ENCODE measurements at places on chromosomes 16 and 17. TPM values are rescaled to one million over a fixed set of nuclear protein-coding genes. Genes with fewer than 3 reads are reported as not detected.

Gene CD300A
- not detected for total RNA-seq

Gene PALB2
- total RNA-seq: 37.7 TPM

Gene FOXF1
- not detected for total RNA-seq

Gene ERBB2
- total RNA-seq: 217 TPM

DNA sequence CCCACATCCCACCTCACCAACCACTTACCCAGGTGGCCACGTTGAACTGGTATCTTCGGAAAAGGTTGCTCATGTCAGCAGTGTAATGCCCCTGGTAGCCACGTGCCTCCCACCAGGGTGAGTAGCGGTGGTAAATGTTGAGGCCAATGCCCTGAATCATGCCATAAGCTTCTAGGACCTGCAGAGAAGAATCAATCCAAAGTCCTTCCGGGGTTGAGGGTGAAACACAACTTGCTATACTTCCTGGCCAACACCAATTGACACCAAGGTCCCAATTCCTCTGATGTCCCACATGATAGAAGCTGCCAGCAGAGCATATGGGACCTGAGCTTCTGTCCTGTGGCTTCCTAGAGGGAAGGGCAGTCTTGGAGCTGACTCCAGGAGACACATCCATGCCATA is 11.3 kb upstream of the CNOT1 start:
- no peak overlapping the region for H3K4me3 ChIP-seq
- no peaks in the 10 kb centered on the region for H3K27me3 ChIP-seq
- no peaks in the 10 kb centered on the region for H3K36me3 ChIP-seq
- no peak overlapping the region for H3K27ac ChIP-seq
- no peak for DNase-seq

DNA sequence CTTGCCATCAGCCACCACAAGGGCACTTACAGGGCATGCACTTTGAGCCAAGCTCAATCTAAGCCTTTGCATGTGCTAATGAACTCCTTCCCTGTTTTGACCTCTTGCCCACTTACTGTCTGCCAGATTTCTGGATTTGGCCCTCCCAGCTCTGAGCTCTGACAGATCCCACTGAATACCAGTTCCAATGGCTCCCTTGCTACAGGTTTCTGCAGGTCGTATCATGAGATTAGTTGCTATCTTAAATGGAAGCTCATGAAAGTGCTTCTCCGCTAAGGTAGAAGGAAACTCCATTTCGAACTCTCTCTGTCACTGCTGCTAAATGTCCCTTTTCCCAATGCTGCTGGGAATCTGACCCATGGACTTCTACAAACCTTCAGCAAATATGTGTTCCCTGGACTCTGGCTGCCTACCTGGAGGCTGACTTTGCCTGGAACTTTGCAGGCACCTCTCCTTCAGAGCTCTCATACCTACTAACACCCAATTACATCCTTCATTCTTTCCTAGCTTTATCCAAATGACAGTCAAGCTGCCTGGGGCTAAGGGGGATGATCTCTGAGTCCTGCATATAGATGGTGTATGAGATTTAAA is 23.5 kb upstream of the TOB1 start:
- DNase-seq: no peak
- no peaks in the 10 kb centered on the region for H3K27me3 ChIP-seq
- no peak overlapping the region for H3K4me3 ChIP-seq
- no peaks in the 10 kb centered on the region for H3K36me3 ChIP-seq

DNA sequence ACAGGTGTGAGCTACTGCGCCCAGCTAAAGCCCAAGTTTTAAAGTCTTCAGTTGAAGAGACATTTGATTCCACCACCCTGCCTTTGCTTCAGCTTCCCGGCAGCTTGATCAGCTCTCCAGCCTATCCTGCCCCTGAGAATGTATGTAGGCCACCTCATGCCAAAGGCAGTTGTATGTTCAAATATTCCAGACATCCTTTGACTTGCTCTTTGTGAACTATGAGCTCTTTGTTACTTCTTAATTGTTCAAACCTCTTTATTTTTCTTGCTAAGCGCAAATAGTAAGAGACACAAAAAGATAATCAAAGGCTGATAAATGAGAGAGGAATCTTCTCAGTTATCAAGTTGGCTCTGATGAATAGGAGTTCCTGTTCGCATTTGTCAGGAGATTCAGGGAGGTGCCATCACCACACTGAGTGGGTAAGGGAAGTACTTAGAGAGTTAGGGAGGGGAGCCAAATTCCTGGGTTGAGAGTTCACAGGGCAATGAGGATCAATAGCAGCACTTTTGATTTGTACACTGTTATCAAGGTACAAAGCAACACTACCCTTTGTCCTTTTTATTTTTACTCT is 32.0 kb upstream of the SUPT4H1 start:
- H3K4me1 ChIP-seq: peaks cover 12% of the 10 kb centered on the region
- H3K36me3 ChIP-seq: no peaks in the 10 kb centered on the region
- H3K4me3 ChIP-seq: no peak overlapping the region
- H3K27ac ChIP-seq: no peak overlapping the region
- no peak for DNase-seq

DNA sequence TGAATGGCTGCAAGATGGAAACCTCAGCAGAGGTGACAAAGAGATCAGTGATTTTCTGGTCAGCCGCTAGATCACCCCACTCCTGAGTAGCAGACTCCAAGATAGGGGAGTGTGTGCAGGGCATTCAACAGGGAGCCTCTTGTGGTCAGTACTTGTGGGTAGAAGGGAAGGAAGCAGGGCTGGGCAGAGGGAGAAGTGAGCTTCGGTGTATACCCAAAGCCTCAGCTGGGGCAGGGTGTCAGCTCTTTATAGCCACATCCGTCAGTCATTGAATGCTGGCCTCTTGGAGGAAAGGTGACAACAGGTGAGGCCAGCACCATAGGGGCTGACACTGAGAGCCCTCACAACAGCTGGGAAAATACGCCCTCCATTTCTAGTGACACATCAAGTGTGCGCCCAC is 2.2 kb upstream of the SLC12A3 start:
- H3K4me1 ChIP-seq: no peaks in the 10 kb centered on the region
- H3K36me3 ChIP-seq: no peaks in the 10 kb centered on the region
- H3K27ac ChIP-seq: no peak overlapping the region
- no peak overlapping the region for H3K4me3 ChIP-seq

GRCh38 chr17:17874478-17874877 is 37.7 kb upstream of the SREBF1 start:
- DNase-seq: no peak
- no peak overlapping the region for H3K4me3 ChIP-seq
- H3K27ac ChIP-seq: no peak overlapping the region
- H3K27me3 ChIP-seq: no peaks in the 10 kb centered on the region
- H3K4me1 ChIP-seq: peaks cover 5% of the 10 kb centered on the region

- H3K27ac ChIP-seq: no peak overlapping the region
- H3K27me3 ChIP-seq: no peaks in the 10 kb centered on the region
- H3K4me1 ChIP-seq: no peaks in the 10 kb centered on the region
- no peak overlapping the region for H3K4me3 ChIP-seq
- no peak for DNase-seq
- H3K36me3 ChIP-seq: peaks cover 85% of the 10 kb centered on the region
Measured at GRCh38 chr17:36503456-36504155, 17.1 kb downstream of the ZNHIT3 start.

GRCh38 chr17:65662196-65662595 is 100.7 kb upstream of the AXIN2 start:
- no peak overlapping the region for H3K4me3 ChIP-seq
- H3K27ac ChIP-seq: no peak overlapping the region
- DNase-seq: no peak
- H3K27me3 ChIP-seq: no peaks in the 10 kb centered on the region
- H3K36me3 ChIP-seq: no peaks in the 10 kb centered on the region
- no peaks in the 10 kb centered on the region for H3K4me1 ChIP-seq

DNA sequence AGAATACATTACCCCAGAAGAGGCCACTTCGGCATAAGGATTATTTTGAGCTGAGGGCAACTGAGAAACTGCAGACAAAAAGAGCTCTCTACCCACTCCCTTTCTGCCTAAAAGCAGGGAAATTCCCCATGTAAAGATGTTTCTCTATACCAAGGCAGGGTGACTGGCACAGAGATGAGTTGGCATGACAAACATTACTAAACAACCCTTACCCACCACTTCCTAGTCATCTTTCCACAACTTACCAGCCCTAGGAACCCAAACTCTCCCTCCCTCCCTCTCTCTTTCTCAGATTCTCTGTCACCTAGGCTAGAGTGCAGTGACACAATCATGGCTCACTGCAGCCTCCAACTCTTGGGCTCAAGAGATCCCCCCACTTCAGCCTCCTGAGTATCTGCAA is 68.6 kb downstream of the EMP2 start:
- no peak overlapping the region for H3K27ac ChIP-seq
- no peaks in the 10 kb centered on the region for H3K36me3 ChIP-seq
- no peak overlapping the region for H3K4me3 ChIP-seq
- no peak for DNase-seq
- no peaks in the 10 kb centered on the region for H3K4me1 ChIP-seq

GRCh38 chr16:10896165-10896564 is 19.2 kb downstream of the CIITA start:
- H3K27me3 ChIP-seq: no peaks in the 10 kb centered on the region
- H3K4me3 ChIP-seq: no peak overlapping the region
- no peaks in the 10 kb centered on the region for H3K36me3 ChIP-seq
- no peaks in the 10 kb centered on the region for H3K4me1 ChIP-seq

- peaks cover 7% of the 10 kb centered on the region for H3K36me3 ChIP-seq
- peak; percentile 8 for DNase-seq
- no peak overlapping the region for H3K27ac ChIP-seq
Measured at GRCh38 chr17:31935512-31935911, 1.3 kb upstream of the SUZ12 start.

- no peaks in the 10 kb centered on the region for H3K27me3 ChIP-seq
- no peak overlapping the region for H3K27ac ChIP-seq
- no peaks in the 10 kb centered on the region for H3K36me3 ChIP-seq
- no peak overlapping the region for H3K4me3 ChIP-seq
- DNase-seq: no peak
Measured at GRCh38 chr17:9144502-9145249, 123.4 kb downstream of the NTN1 start.

DNA sequence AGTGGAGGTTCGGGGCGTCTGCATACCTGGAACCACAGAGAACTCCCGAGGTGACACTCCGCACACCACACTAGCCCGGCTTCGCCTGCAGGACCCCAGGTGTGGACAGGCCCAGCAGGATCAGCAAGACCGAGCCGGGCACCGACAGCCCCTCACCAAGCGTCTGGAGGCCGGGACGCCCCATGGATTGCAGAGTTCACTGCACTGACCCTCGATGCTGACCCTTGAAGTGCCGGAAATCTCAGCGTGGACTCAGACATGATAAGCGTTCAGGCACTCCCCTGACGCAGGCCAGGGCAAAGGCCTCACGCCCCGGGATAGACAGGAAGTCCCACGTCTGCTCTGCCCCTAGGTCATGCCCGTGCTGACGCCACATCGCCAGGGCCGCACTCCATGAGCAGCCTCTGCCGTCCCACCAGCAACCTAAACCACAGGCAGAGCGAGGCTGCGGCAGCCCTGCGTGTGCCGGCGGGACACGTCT is 26.0 kb downstream of the ACSF3 start:
- no peak overlapping the region for H3K4me3 ChIP-seq
- no peaks in the 10 kb centered on the region for H3K27me3 ChIP-seq
- H3K36me3 ChIP-seq: peaks cover 23% of the 10 kb centered on the region
- DNase-seq: no peak
- no peak overlapping the region for H3K27ac ChIP-seq

DNA sequence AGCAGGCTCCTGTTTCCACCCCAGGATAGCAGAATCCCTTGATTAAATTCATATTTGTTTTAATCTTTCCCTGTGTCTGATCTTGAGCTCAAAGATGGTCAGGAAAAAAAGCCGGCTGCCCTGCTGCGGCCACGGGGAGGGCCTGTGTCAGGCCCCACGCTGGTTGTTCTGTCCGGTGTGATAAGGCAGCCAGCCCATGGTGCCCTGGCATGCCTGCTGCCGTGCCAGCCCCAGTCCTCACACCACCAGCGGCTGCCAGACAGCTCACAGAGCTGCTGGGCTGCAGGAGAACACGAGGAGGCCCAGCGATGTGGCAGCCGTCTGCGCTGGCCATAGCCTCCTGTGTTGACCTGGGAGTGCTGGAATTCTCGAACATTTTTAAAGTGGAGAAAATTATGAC is 34.7 kb upstream of the BRD7 start:
- no peaks in the 10 kb centered on the region for H3K36me3 ChIP-seq
- no peak overlapping the region for H3K4me3 ChIP-seq
- no peak overlapping the region for H3K27ac ChIP-seq

GRCh38 chr16:64882078-64882784 is 239.6 kb downstream of the CDH11 start:
- H3K27ac ChIP-seq: no peak overlapping the region
- no peaks in the 10 kb centered on the region for H3K27me3 ChIP-seq
- no peak overlapping the region for H3K4me3 ChIP-seq
- H3K36me3 ChIP-seq: no peaks in the 10 kb centered on the region

- H3K36me3 ChIP-seq: peaks cover 58% of the 10 kb centered on the region
- H3K4me1 ChIP-seq: no peaks in the 10 kb centered on the region
- no peak overlapping the region for H3K27ac ChIP-seq
- H3K27me3 ChIP-seq: no peaks in the 10 kb centered on the region
- peak overlapping the region; percentile 84 for H3K4me3 ChIP-seq
Measured at GRCh38 chr17:78185981-78186691, 716 bp downstream of the TK1 start.

DNA sequence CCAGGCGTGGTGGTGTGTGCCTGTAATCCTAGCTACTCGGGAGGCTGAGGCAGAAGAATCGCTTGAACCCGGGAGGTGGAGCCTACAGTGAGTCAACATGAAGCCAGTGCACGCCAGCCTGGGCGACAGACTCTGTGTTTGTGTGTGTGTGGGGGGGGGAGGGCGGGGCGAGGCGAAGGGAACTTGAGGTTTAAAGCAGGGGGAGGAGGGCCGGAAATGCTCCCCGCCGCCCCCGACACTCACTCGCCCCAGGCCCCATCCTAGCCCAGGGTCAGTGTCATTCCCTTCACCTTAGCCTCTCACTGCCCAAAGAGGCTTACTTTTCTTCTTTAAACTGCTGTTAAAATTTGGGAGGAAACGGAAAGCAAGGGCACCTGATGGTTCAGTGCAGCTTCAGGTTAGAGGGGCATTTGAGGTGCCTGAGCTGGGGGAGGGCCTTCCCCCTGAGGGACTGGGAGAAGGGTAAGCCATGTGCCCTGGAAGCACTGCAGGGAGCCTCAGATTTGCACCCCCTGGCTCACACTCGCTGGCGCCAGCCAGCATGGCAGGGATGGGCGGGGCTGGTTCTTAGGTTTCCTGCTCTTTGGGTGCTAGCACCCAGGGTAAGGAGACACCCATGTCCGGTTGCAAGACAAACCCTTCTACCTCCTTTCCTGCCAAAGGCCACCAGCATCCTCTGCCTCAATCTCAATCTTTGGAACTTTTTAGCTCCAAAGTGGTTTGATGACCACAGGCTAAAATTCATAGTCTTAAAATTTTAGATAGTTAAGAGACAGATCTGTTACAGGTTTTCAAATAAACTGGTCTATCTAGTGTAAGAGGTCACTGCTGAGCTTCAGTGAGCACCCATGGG is 2.2 kb upstream of the LIMD2 start:
- no peak for DNase-seq
- H3K4me1 ChIP-seq: no peaks in the 10 kb centered on the region
- H3K27ac ChIP-seq: no peak overlapping the region

DNA sequence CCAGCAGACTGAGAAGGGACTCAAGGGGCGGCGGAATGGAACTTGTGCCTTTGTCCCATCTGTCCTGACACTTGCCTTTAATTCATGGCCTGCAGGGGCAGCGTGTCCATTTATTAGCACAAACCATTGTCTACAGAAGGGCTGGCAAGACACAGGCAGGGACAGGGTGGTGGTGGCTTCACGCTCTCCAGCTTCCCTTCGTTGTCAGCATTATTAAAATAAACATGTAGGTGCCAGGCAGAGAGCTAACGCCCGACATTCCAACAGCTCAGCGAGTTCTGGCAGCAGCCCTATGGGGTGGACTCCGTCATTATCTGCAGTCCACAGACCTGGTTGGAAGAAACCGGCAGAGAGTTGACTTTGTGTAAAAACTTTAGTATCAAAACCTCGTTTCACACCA is 16.3 kb downstream of the DNAI2 start:
- no peaks in the 10 kb centered on the region for H3K4me1 ChIP-seq
- H3K36me3 ChIP-seq: no peaks in the 10 kb centered on the region
- no peak overlapping the region for H3K27ac ChIP-seq
- no peak overlapping the region for H3K4me3 ChIP-seq
